ENCODE measurements at places on chromosomes 16 and 17.

DNA sequence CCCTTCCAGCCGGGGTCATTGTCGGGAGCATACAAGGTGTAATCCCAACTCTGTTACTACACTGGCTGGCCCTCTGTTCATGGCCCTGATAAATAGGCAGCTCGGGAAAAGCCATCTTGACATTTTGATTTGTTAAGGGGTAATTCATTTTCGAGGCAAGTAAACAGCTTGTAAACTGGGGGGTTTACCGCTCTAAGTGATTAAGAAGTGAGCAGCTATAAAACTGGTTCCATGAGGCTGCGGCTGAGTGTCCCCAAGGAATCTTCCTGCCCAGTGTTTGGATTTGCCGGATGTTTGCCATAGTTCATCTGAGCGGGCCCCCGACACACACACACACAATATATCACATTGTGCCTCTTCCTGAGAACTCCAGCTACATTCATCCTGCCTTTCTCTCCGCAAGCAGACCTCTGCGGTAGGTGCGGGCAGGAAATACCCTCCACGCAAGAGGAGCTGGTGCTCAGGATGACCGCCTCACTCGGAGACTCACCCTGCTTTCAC, 92.2 kb downstream of the SOCS1 start:
- DNase-seq, result no peak

DNA sequence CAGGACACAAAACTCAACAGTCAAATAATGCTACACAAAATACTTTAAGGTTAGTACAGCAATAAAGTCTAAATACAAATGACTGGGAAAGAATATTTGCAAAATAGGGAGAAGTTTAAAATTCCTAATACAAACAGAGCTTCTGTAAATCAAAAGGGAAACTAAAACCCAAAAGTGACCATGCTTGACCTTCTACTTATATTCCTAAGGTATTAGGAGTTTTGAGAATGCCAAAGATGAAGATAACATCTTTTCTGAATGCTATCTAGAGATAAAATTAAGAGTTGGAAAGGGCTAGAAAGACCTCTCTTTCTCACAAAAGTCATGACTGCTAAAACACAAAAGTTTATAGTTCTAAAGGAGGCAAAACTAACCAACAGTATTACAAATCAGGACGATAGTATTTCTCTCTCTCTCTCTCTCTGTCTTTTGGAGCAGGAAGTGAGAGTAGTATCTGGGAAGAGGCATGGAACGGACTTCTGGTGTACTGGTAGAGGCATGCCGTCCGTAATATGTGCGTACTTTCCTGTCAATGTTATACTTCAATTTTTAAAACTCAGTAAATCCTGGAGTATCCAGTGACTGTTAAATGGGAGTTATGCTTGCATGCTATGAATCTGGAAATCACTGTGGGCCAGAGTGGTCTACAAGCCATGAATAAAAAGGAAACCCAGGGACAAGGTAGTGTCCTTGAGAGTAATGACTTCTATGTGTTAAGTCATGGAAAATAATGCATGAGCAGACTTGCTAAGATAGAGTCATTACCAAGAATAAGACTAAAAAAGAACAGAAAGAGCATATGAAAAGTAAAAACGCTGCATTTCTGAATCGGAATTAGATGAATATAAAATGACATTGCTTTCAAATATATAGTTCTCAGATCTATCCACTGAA, 49.7 kb upstream of the ANKFY1 start:
- no peak for DNase-seq

DNA sequence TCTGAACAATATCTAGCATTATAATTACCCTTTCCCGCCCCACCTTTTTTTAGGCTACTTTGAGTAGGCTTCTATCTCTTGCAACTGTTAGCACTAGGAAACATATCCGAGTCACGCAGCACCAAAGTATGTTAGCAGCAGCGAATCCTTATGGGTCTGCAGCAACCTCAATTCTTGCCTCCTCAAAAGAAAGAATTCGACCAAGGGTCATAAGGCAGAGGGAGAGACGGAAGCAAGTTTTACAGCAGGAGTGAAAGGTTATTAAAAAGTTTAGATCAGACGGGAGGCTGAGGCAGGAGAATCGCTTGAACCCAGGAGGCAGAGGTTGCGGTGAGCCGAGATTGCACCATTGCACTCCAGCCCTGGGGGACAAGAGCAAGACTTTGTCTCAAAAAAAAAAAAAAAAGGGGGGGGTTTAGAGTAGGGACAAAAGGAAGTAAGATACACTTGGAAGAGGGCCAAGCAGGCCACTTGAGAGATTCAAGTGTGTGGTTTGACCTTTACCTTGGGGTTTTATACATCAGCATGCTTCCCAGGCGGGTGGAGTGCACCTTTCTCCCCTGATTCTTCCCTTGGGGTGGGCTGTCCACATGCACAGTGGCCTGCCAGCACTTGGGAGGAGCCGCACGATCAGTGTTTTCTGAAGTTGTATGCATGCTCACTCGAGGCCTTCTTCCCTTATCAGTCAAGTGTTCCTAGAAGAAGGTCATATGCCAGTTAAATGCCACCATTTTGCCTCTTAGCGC, 67.7 kb downstream of the HLF start:
- no peak for DNase-seq

GRCh38 chr17:21034340-21035235, 8.2 kb downstream of the USP22 start:
- no peak for DNase-seq

Measured in T-helper 22 cell (primary cell).